Bronchial epithelial cell (primary cell): ENCODE measurements at places on chromosomes 11 and 22. TPM values are rescaled to one million over a fixed set of nuclear protein-coding genes. Genes with fewer than 3 reads are reported as not detected.

Gene MIOX
- not detected in 2 replicates for total RNA-seq

Gene OR8D1
- total RNA-seq, result not detected in 2 replicates

Gene HPX
- 0.26 and 0.51 TPM in 2 replicates for total RNA-seq

- DNase-seq, result no peak
Observed at GRCh38 chr11:8332891-8333290, 69.2 kb upstream of the LMO1 start.

- DNase-seq, result no peak
Observed at GRCh38 chr22:19577422-19577966, 53.3 kb upstream of the CLDN5 start.

- DNase-seq, result no peak
Observed at GRCh38 chr11:60951904-60952741, at the start of gene SLC15A3. TSS of gene SLC15A3 (minus strand) at chr11:60952176. CDS start at chr11:60951551, 625 bp downstream.

- DNase-seq, result no peak
Observed at GRCh38 chr22:42800451-42801251, 56.4 kb downstream of the ARFGAP3 start.

DNA sequence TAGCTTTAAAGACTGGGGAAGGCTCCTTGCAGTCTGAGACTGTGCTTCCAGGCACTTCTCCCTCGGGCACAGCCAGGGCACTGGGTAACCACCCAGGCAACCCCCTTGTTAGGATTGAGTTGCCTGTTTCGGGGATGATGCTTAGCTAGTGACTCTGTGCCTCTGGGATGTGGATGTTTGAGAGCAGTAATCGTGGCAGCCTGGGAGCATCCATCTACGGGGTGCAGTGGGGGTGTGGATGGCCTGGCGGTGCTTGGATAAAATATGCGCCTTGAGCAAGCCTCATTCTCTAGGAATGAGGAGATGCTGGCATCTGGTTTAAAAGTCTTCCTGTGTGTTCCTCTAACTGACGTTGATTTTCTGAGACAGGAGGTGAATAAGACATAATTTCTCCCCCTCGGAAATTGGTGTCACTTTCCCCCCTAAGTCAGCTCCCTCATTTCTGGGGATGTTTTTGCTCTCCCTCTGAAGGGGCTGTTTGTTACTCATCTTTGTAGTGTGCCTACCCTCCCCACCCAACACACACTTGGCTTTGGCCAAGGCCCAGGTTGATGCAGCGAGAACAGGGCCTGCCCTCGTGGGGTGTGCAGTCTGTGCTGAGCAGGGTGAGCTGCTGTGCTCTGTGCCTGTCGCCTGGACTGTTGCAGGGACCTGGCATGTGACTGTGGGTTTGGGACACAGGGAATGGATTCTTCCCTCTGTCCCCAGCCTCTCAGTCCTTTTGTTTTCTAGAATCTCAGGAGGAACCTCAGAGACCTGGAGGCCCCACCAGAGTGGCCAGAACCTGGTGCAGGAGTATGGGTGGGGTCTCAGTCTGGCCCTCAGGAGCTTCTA, 2.0 kb downstream of the GNAZ start:
- DNase-seq, result no peak

- peak; percentile 10 for DNase-seq
Observed at GRCh38 chr11:58958500-58958899, 19.2 kb downstream of the GLYATL1 start.

GRCh38 chr22:22940961-22941605, 53.5 kb downstream of the IGLL5 start:
- DNase-seq, result no peak

DNA sequence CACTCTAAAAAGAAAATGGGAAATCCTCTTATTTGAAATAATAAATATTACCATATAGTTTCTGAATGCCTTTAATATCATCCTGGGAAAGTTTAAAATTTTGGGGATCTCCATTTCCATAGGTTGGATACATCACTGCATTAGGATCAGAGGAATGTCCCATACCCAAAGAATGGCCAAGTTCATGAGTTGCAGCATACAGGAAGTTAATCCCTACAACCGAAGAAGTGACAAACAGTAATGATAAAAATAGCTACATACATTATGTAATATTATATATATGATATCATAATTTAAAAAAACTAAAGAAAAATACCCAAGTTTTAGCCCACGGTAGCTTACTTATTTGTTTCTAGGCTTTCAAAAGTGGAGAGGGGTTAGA, 7.4 kb downstream of the MMP7 start:
- no peak for DNase-seq

- no peak for DNase-seq
Observed at GRCh38 chr11:96126917-96127595, 203.1 kb upstream of the MTMR2 start.

GRCh38 chr11:43071338-43071737, 240.5 kb upstream of the API5 start:
- no peak for DNase-seq

GRCh38 chr11:19864141-19865140, 151.8 kb downstream of the NAV2 start:
- no peak for DNase-seq
